ENCODE measurements at places on chromosomes 4 and X. TPM values are rescaled to one million over a fixed set of nuclear protein-coding genes. Genes with fewer than 3 reads are reported as not detected.
A peak's percentile ranks its signal among the peaks of the same experiment; 100 is the strongest.

DNA sequence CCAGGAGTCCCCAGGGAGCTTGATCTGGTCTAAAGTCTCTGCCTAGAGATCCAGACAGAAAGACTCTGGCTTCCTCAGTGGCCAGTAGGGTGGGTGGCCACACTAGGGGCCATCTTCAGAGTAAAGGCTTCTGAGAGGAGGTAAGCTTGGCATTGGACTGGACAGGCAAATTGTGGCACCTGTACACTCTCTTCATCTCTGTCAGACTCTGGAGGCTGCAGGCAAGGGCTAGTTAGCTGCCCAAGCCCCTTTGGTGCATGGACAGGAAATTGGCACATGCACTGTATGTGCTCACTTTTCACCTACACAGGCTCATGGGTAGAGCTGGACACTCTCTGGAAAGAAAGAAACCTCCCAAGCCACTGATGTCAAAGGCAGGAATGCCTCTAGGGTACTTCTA lies 142.8 kb downstream of the PJA1 start:
- no peak for DNase-seq

DNA sequence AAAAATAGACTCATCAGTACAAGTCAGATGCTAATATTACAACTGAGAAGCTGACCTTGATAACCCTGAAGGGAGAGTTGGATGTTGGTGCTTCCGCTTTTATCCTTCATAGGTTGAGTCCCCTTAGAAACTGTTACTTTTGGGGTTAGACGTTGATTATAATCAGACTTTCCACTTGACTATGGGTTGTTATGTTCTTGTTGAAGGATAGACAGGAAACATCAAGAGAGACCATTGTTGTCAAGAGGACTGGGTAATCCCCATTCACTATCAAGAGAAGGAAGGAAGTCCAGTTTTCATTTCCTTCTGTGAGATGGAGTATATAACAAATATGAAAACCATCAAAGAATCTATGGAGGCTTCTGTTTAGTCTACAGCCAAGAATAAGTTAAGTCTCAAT lies 229.9 kb upstream of the AFF2 start:
- DNase-seq, result no peak

- no peak for DNase-seq
Observed at GRCh38 chr4:17718471-17718870, 63.0 kb downstream of the FAM184B start.

DNA sequence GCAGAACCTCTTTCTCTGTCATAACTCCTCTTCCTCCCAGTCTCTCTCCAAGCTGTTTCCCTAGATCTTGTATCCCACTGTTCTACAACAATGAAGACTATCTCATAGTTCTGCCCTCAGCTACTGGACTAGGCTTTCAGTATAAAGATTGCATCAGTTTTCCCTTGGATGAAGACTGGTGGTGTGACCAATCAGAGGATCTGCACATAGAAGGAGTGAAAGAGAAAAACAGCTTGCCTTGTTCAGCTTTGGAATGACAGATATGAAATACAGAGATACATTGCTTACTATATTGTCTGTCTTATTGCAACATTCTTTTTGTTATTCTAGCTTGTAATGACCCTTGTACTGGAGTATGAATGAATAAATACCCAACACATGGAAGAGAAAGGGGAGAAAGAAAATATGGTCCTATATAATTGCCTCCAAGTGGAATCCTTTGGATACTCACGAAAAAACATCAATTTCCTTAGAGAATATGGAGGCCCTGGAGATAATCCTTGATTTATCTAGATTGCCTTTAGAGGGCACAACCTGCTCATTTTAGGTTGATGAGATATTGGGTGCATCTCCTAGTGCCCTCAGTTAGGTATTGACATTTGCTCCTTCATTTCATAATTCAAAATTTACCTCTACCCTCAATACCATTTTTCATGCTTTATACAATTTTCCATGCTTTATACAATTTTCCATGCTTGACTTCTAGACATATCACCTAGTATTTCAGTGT lies 395.8 kb downstream of the NAF1 start:
- DNase-seq, result peak; percentile 3

DNA sequence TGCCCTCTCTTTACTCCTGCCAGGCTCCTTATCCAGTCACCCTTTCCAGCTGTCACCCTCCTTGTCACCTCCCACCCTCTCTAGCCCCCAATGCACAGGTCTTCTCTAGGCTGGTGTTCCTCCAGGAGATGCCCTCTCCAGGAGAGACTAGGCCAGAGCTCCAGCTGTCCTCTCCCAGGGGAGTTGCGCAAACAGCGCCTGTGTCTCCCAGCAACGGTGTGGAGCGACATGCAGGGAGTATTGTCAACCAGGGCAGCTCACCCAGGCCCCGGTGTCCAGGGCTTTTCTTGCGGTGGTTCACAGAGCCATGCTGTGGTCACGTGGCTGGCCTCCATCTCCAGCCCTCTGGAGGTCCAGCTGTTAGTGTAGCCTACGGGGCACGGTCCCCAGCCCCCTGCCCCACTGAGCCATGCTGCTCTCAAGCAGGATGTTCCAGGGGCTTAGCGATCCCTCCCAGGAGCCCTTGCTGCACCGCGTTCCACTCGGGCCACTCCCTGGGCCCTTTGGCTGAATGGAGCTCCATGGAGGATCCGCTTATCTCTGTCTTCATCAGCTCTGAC lies 34.8 kb downstream of the CCNQ start:
- DNase-seq, result no peak

SATL1 gene
- total RNA-seq, result not detected

MAOB gene
- total RNA-seq, result not detected

TCEAL9 gene
- 72.0 TPM for total RNA-seq

All from SK-MEL-5 (cell line).